ENCODE measurements at places on chromosomes 4 and X.

DNA sequence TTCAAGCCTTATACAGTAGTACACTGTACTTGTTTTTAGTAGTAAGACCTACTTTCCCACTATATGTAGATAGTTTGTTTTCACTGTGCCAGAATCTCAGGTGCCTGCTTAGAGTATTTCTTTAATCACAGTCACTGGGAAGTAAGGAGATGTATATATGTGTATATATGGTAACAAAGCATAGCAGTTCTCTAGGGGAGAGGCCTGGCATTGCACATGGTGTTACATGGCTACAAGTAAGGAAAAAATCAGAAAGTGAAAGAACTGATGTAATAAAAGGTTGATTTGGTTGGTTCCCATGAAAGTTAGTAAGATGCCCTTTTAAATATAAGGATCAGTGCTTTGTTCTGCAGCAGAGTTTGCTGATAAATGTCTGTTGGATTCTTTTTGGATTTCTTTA is 9.3 kb upstream of the DCK start:
- no peak for DNase-seq

GRCh38 chrX:44332437-44332836 is 11.0 kb downstream of the EFHC2 start:
- no peak for DNase-seq

DNA sequence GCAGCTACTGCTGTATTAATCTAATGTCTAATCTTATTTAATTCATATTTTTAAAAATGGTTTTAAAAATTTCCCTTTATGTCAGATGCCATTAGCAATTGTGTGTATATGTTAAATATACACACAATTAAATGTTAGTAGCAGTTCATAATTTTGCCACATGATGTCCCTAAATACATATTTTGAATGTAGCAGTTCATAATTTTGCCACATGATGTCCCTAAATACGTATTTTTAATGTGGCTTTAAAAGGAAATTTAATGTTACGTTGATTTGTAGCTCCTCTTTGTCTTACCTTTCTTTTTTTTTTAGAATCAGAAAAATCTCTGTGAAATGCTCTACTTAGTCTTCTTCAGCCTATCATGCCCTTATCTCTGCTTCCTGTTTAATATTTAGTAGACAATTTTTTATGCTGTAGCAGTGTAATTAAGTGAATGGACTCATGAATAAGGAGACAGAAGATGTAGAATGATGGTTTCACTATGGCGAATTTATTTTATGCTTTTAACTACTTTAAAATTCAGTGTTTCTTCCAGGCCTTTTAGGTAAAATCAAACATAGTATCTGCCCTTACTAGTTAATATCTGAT is 26.1 kb downstream of the RBM46 start:
- no peak for DNase-seq

DNA sequence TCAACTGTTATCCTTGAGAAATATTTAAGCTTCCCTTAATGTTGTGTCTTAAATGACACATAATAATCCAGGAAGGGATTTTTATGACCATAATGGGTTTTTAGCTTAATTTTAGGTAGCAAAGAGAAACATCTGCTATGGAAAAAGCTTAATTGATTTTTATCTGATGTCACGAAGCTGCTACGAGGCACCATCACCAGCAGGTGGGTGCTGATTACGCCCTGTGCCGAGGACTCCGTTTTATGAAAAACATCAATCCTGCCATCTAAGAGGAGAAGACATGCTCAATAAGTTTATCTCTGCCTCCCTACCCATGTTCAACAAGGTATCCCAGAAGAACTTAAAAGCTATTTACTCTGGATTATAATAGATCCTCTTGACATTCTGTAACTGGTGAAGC is 280.6 kb upstream of the ZFP42 start:
- no peak for DNase-seq

GRCh38 chr4:26566133-26566532 is 17.8 kb upstream of the TBC1D19 start:
- DNase-seq, result no peak

- no peak for DNase-seq
Observed at GRCh38 chr4:182091128-182091527, 152.1 kb upstream of the TENM3 start.

- no peak for DNase-seq
Observed at GRCh38 chr4:174154215-174154854, 129.1 kb downstream of the FBXO8 start.

DNA sequence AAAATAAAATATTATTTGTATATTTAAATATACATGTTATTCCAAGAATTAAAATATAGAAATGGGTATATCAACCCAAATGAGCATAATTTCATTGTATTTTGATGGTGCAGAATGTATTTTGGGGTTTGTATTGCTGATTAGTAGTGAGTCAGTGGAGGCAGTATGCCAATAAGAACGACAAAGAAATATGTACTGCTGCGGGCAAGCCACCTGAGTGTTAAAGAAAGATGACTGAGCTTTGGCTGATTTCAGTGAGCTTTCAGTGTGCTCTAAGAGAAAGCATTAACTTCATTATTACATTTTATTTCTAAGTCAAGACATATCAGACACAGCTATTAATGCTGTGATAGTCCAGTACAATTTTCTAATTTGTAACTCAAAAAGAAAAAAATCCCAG is 297.8 kb downstream of the ANK2 start:
- no peak for DNase-seq

GRCh38 chr4:81922313-81922712 is 450.6 kb upstream of the RASGEF1B start:
- no peak for DNase-seq

DNA sequence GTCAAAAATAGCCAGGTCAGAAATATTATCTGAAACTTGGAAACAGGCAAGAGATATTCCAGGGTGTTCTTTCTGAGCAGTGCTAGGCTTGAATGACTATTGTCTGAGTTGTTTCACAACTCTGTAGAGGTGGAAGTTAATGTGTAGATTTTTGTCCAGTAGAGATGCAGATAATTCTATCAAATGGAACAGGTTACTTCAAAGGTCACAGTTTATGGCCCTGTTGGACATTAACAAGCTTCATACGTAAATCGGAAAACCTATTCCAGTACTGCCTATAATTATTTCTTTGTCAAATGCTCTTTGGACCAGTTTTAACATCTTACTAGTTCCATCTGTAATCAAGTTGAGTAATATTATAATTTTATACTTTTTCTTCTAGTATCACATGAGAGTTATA is 1639.4 kb upstream of the TENM3 start:
- DNase-seq, result no peak

- DNase-seq, result no peak
Observed at GRCh38 chr4:94244087-94244828, 36.6 kb downstream of the SMARCAD1 start.

GRCh38 chr4:170949084-170949483 is 859.3 kb upstream of the AADAT start:
- no peak for DNase-seq

GRCh38 chr4:165794834-165795233 is 78.2 kb upstream of the TLL1 start:
- no peak for DNase-seq

DNA sequence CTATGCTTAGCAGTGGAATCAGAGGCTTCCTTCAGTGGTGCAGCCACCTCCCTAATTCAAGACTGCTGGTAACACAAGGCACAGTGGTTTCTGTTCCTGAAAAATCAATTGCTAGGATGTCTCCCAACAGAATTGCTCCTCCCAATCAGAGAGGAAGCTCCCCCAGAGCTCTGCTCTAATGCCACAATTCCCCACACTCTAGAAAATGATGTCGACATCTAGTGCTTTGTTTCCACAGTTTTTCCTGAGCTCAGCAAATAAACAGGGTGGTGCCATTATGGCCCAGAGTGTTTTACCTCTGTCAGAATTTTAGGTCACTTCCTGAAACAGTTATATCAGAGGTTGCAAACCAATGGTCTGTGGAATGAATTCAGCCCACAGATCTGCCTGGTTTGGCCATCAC is 24.7 kb downstream of the TAB3 start:
- no peak for DNase-seq

- peak; percentile 1 for DNase-seq
Observed at GRCh38 chrX:68196939-68197791, 236.1 kb downstream of the OPHN1 start.

DNA sequence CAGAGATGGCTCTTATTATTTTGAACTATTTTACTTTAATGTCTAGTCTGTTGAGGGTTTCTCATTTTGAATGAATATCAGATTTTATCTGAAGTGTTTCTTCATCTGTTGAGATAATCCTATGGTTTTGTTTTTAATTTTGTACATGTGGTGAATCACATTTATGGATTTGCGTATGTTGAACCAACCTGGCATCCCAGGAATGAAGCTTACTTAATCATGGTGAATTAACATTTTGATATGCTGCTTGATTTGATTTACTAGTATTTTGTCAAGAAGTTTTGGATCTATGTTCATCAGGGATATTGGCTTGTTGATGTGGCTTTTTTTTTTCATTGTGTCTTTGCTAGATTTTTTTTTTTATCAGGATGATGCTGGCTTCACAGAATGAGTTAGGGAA is 2390.9 kb downstream of the PCDH7 start:
- no peak for DNase-seq

DNA sequence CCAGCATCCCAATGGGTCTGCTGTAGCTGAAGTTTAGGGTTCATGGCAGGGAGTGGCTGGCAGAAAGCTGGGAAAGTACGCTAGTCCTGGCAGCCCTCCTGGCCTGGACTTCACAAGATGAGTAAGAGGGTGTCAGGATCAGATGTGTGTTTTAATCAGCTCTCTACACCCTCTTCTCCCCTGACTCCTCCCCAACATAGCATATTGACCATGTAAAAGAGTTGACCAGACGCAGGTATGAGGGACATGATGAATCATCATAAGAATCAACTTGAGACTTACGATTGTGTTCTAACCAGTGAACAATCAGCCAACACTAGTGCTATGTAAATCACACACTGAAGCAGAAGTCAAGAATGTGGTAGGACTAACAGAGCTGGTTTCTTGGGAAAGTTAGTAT is 5.3 kb downstream of the SOWAHB start:
- no peak for DNase-seq

DNA sequence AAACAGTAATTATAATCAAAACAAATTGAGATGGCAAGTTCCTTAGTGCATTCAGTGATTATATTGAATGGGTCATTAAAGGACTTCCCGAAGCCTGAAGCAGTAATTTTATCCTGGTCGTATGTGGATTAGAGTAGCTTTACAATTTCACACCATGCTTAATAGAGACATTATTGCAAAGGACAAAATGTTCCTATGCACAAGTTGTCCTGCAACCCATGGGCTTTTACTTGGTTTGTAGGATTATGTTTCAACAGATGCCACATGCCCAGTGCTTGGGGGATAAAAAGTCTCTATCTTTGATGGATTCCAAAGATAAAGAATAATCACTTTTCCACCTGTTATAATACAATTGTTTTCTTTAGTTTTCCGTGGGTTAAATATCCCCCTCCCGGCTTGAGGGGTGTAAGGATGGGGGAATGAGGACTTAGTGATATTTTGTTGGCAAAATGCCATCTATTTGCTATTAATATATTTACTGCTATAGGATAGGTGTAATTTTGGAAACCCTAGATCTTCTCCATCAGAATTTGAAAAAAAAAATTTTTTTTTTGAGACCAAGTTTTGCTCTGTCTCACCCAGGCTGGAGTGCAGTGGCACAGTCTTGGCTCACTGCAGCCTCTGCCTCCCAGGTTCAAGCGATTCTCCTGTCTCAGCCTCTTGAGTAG is 156.5 kb upstream of the ETNPPL start:
- DNase-seq, result no peak

- DNase-seq, result no peak
Observed at GRCh38 chr4:57064811-57065711, 45.1 kb downstream of the IGFBP7 start.
